ENCODE measurements at places on chromosomes 2 and 18.

- no peak for DNase-seq
Observed at GRCh38 chr2:65901756-65902155, 469.4 kb upstream of the SPRED2 start.

DNA sequence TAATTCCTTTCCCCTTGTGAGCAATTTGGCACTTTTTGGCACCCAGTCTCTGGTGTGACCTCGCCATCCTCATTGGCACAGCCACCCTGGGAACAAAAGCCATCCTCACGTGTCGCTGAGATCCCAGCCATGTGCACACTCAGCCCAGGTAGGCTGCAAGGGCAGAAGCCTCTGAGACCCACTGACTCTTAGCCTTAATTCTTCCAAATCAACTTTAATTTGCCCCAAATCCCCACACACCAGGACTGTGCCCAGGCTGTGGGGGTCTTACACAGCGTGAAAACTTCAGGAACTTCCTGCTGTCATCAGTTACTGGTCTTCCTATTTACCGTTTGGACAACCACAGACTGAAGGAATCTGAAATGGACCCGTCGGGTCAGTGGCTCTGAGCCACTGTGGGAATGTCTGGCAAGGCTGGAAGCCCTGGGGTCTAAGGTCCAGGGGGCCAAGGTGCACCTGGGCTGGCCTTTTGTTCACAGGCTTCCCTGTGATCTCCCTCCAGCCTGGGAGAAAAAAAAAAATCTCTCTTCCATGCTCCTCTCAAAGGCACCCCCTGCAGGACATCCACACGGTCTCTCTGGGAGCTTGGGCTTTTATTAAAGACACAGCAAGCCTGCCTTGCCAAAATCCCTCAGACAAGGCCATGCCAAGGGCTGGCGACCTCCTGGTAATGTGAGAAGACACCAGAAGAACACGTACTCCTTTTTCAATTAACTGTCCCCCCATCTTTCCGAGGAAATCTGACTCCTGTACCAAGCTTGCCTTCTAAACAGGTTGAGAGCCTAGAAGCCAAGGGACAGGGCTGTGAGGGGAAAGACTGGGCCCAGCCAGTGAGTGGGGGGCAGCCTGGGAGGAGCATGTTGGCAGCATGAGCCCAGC lies 42.1 kb upstream of the LAPTM4A start:
- no peak for DNase-seq

DNA sequence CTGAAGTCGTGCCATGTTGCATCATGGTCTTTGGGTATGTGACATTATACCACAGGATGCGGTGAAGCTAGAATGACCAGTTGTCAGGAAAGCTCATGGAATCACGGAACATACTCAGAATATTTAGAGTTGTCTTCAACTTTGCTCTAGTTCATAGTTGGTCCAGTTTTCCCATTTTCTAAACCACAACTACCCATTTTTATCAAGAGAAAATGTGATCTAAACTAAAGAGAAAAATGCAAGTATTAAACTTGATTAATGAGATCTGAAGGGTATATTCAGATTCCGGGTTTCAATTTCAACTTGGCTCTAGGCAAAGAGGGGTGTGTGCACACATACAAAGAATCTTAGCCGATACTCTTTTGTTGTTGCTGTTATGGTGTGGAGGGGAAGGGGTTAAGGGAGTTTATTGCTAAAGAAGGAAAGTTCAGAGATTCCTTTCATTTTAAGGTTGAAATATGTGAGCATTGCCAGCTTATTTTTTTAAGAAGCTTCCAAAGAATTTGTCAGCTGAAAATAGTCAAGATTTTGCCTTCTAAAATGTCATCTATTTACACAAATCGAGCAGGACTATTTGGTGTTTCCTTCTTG lies 516.6 kb upstream of the ZEB2 start:
- no peak for DNase-seq

- no peak for DNase-seq
Observed at GRCh38 chr18:13725566-13726231, 659 bp downstream of the FAM210A start.

DNA sequence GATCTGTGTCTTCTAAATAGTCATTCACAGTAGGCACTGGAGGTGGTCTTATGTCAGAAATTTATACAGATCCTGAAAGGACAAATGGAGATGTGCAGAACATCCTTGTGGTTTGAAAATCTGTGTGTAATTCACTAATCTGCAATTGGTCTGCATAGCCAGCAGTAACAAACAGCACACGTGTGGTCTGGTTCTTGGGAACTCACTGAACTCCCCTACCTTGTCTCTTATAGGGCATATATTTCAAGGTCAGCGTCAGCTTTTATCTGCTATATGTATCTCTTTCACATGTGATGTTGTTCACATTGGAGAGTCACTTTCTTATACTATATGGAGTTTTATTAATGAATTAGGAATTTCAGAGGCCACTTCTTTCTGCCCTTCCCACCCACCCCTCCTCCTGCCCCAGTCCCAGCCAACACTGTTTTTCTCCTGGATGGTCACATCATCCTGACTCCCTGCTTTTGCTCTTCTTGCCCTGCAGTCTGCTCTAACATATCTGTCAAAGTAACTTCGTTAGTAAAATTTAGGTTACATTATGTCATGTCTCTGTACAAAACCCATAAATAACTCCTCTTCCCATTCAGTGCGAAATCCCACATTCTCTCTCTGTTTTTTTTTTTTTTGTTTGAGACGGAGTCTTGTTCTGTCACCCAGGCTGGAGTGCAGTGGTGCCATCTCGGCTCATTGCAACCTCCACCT lies 35.4 kb upstream of the CABYR start:
- no peak for DNase-seq

- DNase-seq = peak; percentile 78
Observed at GRCh38 chr2:25419678-25420242, 78.0 kb upstream of the DNMT3A start.

- no peak for DNase-seq
Observed at GRCh38 chr2:152307863-152308262, 27.1 kb upstream of the FMNL2 start.

DNA sequence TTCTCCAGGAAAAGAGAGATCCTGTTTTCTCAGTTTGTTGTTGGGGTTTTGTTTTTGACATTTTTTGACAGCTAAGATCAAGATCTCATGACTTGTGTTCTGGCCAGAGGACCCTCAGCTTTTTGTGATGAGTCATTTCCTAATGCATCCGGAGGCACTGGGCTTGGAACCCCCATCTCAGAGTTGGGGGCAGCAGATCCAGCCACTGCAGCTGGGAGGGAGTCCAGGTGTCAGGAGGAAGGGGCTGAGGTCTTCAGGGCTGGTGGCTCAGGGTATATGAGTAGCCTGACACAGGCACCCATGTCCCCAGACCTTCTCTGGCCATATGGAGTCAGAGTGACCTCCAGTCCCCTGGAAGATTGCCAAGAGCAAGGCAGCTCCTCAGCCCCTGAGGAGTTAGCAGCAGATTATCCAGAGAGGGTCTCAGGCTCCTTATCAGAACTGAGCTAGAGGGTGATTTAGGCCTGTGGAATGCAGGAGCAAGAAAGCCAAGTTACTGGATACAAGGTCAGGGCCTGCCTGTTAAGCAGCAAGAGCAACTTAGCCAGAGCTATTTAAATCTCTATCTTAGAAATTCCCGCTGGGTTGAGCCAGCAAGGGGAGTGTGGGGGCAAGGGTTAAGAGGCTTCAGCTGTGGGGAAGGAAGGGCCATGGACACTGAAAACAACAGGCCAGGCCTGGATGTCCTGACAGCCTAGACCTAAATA lies 62.4 kb downstream of the TANC1 start:
- no peak for DNase-seq

DNA sequence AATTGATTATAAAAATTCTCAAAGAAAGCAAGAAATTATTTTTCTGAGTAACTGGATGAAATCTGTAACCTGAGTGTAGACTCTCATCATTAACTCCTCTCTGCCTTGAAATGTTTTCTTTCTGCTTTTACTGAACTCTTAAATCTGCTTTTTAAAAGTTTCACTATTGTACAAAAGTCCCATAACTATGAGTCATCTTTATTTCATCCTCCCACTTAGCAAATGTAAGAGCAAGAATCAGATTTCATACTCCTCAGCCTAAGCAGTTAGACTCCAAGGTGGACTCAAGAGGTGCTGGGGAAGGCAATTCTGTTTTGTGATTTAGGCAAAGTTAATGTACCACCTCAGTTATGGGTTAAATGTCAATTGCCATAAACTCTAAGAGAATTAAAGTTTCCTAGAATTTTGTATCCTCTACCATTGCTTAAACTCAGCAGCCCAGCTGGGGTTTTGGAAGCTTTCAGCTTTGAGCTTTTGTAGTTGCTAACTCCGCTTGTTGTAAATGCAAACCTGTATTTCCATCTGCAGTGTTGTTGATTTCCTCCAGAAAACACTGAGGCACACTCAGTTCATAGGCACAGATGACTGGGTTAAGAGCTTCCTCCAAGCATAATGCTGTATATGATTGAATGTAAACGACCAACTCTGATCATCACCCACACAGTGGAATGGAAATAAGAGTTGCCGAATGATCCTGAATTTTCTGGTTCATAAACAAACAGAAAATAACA lies 268.8 kb downstream of the ARHGAP15 start:
- no peak for DNase-seq

DNA sequence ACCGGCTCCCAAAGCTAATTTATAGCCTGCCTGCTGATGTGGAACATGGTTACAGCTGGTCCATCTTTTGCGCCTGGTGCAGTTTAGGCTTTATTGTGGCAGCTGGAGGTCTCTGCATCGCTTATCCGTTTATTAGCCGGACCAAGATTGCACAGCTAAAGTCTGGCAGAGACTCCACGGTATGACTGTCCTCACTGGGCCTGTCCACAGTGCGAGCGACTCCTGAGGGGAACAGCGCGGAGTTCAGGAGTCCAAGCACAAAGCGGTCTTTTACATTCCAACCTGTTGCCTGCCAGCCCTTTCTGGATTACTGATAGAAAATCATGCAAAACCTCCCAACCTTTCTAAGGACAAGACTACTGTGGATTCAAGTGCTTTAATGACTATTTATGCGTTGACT lies 51.4 kb downstream of the TMEM178A start:
- DNase-seq = no peak

- no peak for DNase-seq
Observed at GRCh38 chr2:170530284-170530745, 184.8 kb upstream of the SP5 start.

- no peak for DNase-seq
Observed at GRCh38 chr2:33118651-33119050, 171.9 kb downstream of the LTBP1 start.

GRCh38 chr18:35164133-35164532 lies 76.7 kb upstream of the ZNF397 start:
- DNase-seq = no peak

DNA sequence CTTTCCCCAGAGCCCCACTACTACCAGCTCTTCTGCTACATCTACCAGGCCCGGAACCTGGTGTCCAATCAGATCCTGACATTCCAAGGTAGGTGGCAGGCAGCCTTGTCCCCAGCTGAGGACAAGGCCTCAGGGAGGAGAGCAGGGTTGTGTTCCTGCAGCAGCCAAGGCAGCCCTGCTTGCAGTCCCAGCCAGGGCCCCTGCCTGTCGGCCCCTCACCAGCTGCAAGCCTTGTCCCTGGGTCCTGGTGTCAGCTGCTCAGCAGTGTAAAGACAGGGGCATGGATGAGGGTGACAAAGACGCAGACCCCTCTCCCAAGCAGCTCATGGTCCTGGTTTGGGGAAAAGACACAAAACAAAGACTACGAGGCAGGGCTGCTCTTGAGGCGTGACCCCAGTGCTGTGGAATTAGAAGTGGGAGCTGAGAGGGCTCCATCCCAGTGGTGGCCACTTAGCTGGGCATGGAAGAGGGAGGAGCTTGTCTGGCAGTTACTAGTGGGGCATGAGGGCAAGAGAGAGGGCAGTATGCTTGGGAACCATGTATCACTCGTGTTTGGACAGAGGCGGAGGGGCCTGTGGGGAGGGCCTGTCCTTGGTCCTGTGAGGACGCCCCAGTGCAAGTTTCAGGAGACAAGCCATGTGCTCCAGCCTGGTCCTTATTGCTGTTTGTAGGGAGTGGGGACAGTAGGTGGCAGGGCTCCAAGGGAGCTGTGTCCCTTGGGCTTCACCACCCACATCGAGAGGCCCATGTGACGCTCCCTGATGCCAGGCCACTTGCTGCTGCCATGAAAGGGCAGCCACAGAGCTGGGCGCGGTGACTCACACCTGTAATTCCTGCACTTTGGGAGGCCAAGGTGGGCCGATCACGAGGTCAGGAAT lies 47.5 kb downstream of the LMAN2L start:
- no peak for DNase-seq

GRCh38 chr18:8812631-8813030 lies 107.3 kb downstream of the MTCL1 start:
- DNase-seq = no peak

GRCh38 chr18:80022613-80023012 lies 11.6 kb upstream of the RBFA start:
- peak; percentile 14 for DNase-seq

GRCh38 chr2:103010751-103011150 lies 248.9 kb downstream of the TMEM182 start:
- no peak for DNase-seq

- DNase-seq = no peak
Observed at GRCh38 chr18:68484241-68484640, 230.7 kb downstream of the TMX3 start.

GRCh38 chr2:106028192-106028591 lies 165.9 kb downstream of the UXS1 start:
- no peak for DNase-seq

DNA sequence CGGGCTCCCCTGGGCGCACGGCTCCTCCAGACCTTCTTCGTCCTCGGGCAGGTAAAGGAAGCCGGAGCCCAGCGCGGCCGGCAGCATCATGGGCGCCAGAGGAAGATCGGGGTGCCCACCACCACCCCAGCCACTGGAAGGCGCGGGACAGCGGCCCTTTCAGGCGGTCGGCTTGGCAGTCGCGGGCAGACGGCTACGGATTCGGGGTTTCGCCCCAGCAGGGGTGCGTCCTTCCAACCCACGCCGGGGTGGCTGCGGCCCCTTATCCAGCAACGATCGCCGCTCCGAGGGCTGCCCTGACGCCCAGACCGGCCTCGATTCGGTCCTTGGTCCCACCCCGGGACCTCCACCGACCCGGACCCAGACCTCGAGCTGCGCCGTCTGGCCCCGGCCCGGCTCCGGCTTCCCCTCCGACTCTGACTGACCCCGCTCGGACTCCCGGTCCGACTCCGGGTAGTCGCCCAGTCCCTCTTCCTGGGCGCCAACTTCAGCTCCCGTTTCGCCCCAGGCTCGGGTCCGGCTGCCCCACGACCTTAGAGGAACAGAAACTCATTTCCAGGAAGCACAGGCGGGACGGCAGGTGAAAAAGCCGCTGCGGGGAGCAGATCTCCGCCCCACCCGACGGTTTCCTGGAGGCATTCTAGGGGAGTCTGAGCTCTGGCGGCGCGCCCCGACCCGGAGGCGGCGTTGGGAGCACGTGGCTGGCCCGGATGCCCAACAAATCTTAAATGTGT lies 30.2 kb upstream of the SSB start:
- peak; percentile 37 for DNase-seq
